ENCODE measurements at places on chromosomes 5 and 9.

GRCh38 chr9:100443781-100444768 is 17.1 kb downstream of the MSANTD3 start:
- no peak for DNase-seq

DNA sequence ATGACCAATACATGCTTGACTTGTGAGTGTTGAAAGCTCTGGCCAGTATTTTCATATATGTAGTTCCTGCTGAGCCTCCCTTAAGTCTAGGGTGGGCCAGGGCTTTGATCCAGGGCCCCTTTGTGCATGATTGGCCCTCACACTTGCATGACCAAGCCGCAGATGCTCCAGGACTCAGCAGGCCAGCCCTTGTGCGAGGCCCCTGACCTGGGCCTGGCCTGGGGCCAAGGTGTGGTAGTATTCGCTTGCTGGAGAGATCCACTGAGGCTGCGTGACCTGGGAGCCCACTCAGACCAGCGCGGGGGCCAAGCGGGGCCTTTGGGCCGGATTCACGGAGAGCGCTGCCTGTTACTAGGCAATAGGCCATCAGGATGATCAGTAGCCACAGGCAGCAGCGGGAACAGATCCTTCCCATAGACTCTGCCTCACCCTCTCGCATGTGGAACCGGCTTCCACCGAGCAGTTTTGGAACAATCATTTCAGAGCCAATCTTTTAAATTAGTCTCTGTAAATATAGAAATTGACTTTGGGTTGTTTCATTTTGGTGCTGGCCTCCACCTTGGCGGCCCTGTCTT is 79.0 kb upstream of the PTCH1 start:
- no peak for DNase-seq

DNA sequence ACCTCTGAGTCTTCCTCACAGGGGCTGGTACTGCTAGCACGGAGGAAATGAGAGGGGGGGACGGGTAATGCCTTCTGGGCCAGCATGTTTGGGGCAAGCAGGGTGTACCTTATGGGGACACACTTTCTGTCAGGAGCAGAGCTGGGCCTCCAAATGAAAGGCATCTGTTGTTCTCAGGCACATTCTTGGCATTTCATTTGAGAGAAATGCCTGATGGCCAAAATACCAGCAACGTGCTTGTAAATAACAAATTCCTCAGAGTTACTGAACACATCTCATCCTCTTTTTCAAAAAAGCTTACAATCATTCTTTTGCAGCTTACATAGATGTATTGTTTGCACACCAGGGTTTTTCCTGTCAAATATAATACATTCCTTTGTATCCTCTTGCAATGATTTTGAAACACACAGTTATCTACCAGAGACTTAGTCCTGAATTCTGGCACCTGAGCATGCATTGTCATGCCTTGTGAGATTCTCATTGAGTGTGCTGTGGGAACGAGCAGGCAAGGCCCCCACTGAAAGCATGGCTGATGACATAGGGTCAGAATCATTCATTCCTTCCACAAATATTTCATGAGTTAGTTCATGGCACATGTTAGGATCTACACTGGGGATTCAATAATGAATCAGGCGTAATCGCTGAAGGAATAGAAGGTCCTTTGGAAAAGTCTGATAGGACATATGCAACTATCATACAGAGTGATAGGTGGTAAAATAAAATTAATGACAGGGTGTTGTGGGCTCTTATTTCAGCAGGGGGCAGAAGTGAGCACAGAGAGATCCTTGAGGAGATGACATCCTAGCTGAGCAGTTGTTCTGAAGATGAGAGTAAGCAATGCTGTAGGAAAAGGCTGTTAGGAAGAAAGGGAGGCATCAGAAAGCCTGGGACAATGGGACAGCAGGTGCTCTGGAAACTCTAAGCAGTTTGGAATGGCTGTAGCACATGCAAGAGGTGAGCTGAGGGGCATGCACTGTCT is 260.9 kb upstream of the TUT7 start:
- no peak for DNase-seq

GRCh38 chr5:135238622-135239452 is 160.2 kb downstream of the MACROH2A1 start:
- DNase-seq, result no peak

GRCh38 chr9:107367727-107368502 is 84.8 kb downstream of the RAD23B start:
- DNase-seq, result no peak

- DNase-seq, result peak; percentile 65
Measured at GRCh38 chr9:83334320-83334719, 203.9 kb downstream of the FRMD3 start.

GRCh38 chr5:135194573-135195269 is 160.7 kb upstream of the PITX1 start:
- DNase-seq, result no peak

Measured in NCI-H748 treated with DMSO at 0.1 percent for 48 hours (cell line).